ENCODE measurements at places on chromosomes 16 and 17. TPM values are rescaled to one million over a fixed set of nuclear protein-coding genes. Genes with fewer than 3 reads are reported as not detected.

The TGFB1I1 gene
- total RNA-seq: 0.36 TPM

DNA sequence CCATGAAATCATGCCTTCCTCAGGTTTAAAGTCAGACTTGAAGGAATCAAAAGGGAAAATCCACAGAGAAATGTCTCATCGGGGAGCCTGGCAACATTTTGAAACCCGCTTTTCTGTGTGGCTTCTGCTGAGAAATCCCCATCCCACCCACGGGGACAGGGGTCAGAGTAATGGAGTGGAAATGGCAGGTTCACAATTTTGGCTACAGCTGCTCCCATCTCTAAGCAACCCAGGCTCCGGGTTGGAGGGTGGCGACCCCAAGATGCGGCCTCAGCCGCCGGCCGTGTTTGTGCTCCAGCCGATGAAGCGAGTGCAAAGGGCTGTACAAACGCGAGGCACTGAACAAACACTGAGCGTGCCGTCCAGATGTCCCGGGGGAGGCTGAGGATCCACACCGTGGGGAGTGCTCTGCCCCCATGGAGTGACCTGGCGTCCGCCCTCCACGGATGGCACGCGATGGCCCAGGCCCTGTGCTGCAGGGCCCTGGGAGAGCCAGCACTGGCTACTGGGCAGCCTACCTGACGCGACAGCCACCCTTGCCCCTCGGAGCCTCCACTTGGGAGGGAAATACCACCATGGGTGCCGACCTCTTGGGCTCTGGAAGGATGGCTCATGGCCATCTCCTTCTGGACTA is 22.2 kb downstream of the SLC43A2 start:
- peaks cover 4% of the 10 kb centered on the region for H3K27me3 ChIP-seq
- H3K4me1 ChIP-seq: peaks cover 9% of the 10 kb centered on the region
- H3K27ac ChIP-seq: no peak overlapping the region
- H3K36me3 ChIP-seq: no peaks in the 10 kb centered on the region

DNA sequence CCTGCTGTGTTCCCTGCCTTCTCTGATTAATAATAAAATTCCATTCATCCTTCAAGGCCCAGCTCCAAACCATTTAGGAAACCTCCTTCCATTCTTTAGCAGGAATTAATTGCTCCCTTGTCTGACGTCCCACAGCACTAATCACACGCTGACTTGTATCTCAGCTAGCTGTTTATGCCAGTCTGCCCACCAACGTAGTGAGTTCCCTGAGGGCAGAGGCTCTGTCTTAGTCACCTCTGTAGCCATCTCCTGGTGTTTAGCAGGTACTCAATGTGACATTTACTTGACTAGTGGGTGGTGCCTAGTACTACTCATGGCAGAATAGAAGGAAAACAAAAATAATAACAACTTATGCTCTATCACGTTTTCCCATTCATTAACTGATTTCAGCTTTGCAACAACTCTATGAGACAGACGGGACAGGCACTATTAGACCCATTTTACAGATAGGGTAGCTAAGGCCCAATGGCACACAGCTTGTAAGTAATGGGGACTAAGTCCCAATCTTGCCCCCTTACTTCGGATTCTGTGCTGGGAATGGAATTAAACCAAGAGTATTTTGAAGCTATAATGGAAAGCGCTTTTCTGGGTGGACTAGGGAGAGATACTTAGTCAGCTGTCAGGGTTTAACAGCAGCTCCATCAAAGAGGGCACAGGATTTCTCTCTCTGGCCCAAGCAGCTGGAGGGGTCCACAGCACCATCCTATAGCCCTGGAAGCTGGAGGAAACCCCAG is 931 bp upstream of the WIPF2 start:
- H3K4me3 ChIP-seq: peak overlapping the region; percentile 58
- peak overlapping the region; percentile 86 for H3K27ac ChIP-seq
- no peaks in the 10 kb centered on the region for H3K27me3 ChIP-seq
- H3K36me3 ChIP-seq: peaks cover 2% of the 10 kb centered on the region

GRCh38 chr17:17029938-17030337 is 12.3 kb upstream of the MPRIP start:
- DNase-seq: no peak
- no peaks in the 10 kb centered on the region for H3K36me3 ChIP-seq
- H3K4me3 ChIP-seq: no peak overlapping the region
- H3K27ac ChIP-seq: no peak overlapping the region

The PRSS53 gene
- total RNA-seq: 3.5 TPM

DNA sequence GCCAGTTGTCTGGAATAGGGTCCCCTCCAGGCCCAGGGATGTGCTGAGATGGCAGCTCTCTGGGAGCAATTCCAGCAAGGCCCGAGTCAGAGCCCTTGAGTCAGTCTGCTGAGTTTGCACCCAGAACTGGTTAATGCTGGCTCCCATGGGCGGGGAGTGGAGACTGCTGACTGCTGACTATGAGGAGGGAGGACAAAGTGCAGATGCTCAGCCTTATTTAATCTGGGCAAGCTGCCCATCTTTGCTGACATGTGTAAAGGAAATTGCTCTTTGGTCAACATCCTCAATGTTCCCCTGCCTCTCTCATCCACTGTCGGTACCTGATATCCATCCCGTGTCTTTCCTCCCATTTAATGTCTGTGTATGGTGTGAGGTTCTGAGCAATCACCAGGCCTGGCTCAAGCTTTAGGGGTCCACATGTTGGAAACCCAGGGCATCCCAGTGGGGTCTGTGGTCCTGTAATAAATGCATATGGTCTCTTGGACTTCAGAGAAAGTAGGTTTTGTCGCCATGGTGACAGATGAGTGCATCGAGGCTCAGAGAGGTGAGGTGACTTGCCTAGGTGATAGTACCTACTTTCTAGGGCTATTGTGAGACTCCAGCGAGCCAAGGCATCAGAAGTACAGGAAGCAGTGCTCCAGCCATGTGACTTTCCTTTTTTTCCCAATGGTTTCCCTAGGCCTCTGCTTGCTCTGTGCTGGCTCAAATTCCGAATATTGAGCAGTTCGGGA is 20.0 kb upstream of the RNF135 start:
- no peak overlapping the region for H3K4me3 ChIP-seq
- H3K27me3 ChIP-seq: no peaks in the 10 kb centered on the region
- no peaks in the 10 kb centered on the region for H3K4me1 ChIP-seq
- H3K27ac ChIP-seq: no peak overlapping the region
- peak; percentile 37 for DNase-seq

The TBC1D3C gene
- total RNA-seq: not detected

The MPHOSPH6 gene
- total RNA-seq: 14.3 TPM

DNA sequence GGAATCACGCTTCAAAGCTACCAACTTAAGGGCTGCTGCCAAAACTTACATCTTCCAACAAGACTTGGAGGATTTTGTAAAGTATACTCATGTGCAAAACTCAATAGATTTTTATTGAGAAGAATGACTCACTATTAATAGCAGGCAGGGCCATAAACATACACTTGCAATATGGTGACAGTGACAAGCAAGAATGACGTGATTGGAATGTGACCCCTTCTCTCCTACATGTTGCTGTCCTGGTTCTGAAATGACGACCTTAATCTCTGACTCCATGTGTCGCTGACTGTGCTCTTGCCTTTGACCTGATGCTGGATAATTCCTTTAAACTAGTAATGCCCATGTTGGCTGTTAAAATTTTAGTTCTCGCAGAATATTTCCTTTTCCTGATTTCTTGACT is 174.5 kb downstream of the PARN start:
- H3K4me3 ChIP-seq: no peak overlapping the region
- DNase-seq: no peak
- H3K36me3 ChIP-seq: no peaks in the 10 kb centered on the region
- no peaks in the 10 kb centered on the region for H3K4me1 ChIP-seq
- no peak overlapping the region for H3K27ac ChIP-seq

The OR1E2 gene
- total RNA-seq: not detected

DNA sequence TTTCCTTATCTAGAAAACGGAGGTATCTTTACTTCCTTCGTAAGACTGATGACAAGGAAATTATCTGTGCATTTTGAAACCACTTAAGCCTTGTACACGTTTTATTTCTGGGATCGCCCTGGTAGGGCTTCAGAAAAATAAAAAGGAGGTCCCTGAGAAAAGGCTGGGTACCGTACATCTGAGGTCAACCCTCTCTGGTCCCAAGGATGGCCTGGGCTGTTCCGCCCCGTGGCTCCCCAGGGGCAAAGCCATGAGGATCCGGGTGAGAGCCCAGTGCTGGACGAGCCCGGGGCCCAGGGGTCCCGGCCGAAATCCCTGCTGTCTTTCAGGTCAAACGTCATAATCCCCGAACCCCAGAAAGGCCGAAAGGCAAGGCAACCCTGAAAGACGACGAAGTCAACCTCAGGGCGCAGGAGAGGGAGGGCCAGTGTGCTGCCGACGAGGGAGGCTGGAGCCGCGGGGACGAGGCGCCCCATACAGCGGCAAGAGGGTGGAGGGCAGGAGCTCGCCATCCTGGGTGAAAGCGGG is 656 bp upstream of the FUS start:
- peak overlapping the region; percentile 87 for H3K4me3 ChIP-seq
- peak overlapping the region; percentile 97 for H3K27ac ChIP-seq
- H3K4me1 ChIP-seq: peaks cover 62% of the 10 kb centered on the region
- H3K27me3 ChIP-seq: no peaks in the 10 kb centered on the region
- peaks cover 20% of the 10 kb centered on the region for H3K36me3 ChIP-seq

The CMTM2 gene
- total RNA-seq: not detected

DNA sequence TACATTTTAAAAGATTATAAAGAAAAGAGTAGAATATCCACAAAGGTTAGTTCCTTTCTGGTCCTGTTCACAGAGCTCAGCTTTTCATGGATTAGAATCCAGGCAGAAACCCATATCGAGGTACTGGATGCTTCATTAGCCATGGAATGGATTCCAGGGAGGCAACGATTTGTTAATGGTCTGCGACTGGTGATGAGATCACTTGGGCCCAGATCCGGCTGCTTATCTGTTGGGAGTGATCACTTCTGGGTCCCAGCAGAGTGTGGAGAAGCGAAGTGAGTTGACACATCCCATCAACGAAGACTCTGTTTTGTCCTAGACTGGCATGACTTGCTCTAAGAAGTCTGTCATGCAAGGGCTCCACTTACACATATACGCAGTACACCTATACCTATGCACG is 165.8 kb downstream of the MAF start:
- H3K27ac ChIP-seq: no peak overlapping the region
- DNase-seq: no peak
- no peaks in the 10 kb centered on the region for H3K27me3 ChIP-seq

- H3K4me3 ChIP-seq: no peak overlapping the region
- H3K36me3 ChIP-seq: no peaks in the 10 kb centered on the region
- H3K4me1 ChIP-seq: no peaks in the 10 kb centered on the region
- H3K27me3 ChIP-seq: peaks cover 11% of the 10 kb centered on the region
- no peak for DNase-seq
Observed at GRCh38 chr16:23286131-23286532, 16.0 kb upstream of the SCNN1B start.

Data from CD4-positive, alpha-beta T cell (primary cell).